ENCODE measurements at places on chromosomes 7 and 10.

DNA sequence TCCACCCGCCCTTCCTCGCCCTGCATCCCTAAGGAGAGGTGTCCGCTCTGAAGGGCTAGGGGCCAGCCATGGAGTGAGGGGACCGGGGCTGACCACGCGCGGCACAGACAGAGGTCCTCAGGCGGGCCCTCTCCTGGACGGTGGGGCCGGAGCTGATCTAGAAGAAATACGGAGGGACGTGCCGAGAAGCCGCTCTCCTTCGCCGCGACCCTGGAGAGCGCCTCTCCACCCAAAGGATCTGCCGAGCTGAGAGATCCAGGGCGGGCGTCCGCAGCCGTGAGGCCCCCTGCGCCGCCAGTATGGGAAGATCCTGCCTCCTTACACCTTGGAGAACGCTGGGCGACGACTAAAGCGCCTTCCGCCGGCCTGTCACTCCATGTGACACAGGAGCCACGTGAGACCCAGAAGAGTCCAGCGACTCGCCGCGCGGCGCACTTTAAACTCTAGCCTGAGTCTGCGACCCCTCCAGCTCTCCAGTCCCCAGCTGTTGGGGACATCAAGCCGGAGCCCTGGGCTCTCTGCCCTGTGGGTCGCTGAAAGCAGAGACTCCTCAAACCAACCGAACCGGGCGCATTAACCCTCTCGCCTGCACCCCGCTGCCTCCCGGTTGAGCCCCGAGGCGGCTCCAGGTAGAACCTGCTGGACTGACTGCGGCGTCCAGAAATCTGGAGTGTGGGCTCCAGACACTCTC lies 1.5 kb upstream of the SFMBT2 start:
- DNase-seq = no peak

- no peak for DNase-seq
Observed at GRCh38 chr7:1174881-1175596, 15.0 kb upstream of the ZFAND2A start.

GRCh38 chr7:68576366-68576765 lies 1021.9 kb upstream of the AUTS2 start:
- DNase-seq = no peak

GRCh38 chr7:98252425-98253054 lies 508 bp upstream of the TECPR1 start:
- no peak for DNase-seq

- no peak for DNase-seq
Observed at GRCh38 chr7:98568891-98569290, 48.2 kb upstream of the NPTX2 start.

All from NCI-H2171 (cell line).